ENCODE measurements at places on chromosomes 4 and X. TPM values are rescaled to one million over a fixed set of nuclear protein-coding genes. Genes with fewer than 3 reads are reported as not detected.

DNA sequence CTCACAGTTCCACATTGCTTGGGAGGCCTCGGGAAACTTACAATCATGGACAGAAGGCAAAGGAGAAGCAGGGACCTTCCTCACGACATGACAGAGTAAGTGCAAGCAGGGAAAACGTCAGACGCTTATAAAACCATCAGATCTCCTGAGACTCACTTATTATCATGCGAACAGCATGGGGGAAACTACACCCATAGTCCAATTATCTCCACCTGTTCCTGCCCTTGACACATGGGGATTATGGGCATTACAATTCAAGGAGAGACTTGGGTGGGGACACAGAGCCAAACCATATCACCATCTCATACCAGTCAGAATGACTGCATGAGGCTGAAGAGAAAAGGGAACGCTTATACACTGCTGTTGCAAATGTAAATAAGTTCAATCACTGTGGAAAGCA, 1066.9 kb upstream of the PCDH7 start:
- DNase-seq: no peak

DNA sequence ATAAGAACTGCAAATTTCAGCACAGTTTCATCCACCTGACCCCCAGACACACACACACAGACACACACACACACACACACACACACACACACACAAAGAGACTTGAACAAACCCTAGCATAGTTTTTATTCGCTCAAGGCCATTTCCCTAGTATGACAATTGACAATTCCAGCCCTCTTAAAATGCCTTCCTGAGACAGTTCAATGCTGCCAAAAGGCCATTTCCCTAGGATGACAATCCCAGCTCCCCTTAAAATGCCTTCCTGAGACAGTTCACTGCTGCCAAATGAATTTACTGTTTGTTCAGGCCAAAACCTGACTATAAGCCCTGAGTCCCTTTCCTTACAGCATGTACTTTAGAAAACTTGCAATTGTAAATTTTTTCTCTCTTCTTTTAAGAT, 259.5 kb upstream of the SLC7A11 start:
- no peak for DNase-seq

- DNase-seq: no peak
These were observed 17.5 kb upstream of the JAKMIP1 start for GRCh38 chr4:6217716-6218381.

DNA sequence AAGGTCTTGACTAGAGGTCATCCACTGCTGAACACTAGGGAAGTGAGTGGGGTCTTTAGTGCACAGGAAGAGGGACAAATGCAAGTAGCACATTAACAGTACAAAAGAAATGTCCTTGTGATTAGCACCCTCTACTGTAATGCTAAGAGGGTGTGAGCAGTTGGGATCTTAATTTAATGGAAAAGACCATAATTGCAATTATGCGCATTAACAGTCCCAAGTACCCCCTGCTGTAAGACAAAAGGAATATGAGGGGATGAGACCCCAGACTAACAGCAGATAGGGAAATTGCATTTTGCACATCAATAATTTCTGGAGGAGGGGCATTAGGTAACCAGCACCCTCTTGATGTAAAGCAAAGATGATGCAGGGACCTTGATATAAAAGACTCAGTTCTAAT, 285.0 kb downstream of the CHIC1 start:
- no peak for DNase-seq

GRCh38 chr4:138039010-138039409, 203.1 kb downstream of the SLC7A11 start:
- no peak for DNase-seq

The NSG1 gene
- total RNA-seq: 23.7 TPM

The FRMD7 gene
- 0.21 TPM for total RNA-seq

The BGN gene
- 85.2 TPM for total RNA-seq

DNA sequence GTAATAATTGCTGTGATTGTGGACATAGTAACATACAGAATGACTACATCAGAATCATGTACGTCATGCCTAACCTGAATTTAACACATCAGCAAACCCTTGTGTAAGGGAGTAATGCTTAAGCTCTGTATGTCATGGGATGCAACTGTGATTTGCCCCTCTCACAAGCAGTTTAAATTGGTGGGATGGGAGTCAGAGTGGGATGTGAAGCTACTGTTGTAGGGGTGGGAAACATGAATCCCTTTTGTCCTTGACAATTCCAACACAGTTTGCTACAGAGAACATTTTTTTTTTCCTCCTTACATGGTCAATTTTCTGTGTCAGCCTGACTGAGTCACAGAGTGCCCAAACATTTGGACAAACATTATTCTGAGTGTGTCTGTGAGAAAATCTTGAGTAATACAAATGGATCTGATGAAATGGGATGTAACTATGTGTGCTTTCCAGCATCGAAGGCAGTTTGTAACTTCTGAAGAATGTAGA, 392.8 kb downstream of the GPM6A start:
- DNase-seq: no peak

- DNase-seq: peak; percentile 9
These were observed 64.0 kb upstream of the PGM2 start for GRCh38 chr4:37762294-37762990.

GRCh38 chr4:102525097-102525496, 23.9 kb downstream of the NFKB1 start:
- no peak for DNase-seq

The FAM47A gene
- total RNA-seq: not detected
